ENCODE measurements at places on chromosomes 13 and 19.
A peak's percentile ranks its signal among the peaks of the same experiment; 100 is the strongest.

DNA sequence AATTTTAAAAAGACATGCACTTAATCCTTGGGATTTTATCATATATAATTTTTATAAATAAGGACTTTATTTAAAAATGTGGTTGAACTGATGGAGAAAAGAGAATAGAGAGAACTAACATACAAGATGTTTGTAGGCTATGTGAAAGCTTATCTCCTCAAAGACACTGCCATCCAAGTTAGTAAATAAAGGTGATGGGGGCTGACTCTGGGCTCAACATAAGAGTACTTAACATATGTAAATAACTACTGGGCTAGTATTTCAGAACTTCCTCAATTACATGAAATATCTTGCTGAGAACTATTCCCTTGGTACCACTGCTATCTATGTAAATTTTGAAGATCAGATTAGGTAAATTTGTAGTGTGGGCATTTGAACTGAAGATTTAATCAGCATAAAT, 1017.3 kb upstream of the PCDH20 start:
- DNase-seq = no peak

- no peak for DNase-seq
These were observed 17.9 kb downstream of the COG3 start for GRCh38 chr13:45482571-45483173.

GRCh38 chr19:43545276-43545675, 12.3 kb downstream of the ZNF575 start:
- DNase-seq = peak; percentile 16

- DNase-seq = no peak
These were observed 15.7 kb upstream of the SUPT20H start for GRCh38 chr13:37075164-37075563.

DNA sequence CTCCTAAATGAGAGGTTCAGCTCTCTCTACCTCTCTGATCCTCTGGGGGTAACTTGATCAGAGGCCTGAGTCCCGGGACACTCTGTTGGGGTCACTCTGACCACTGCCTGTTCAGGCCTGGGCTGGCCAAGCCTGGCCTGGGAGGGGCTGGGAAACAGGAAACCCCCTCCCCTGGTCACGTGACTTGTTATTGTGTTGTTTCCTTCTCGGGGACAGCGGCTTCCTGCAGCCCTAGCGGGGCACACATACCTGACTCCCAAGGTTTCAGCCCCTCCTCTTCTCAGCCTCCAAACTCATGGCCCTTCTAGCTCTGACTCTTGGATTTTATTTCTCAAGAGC, at the start of gene USHBP1:
USHBP1 (minus strand) TSS at position 105 of the 339 bp plus-strand sequence. CDS start 446 bp downstream, outside the sequence.
- DNase-seq = no peak

- DNase-seq = no peak
These were observed 420.6 kb downstream of the DCT start for GRCh38 chr13:94058821-94059360.

- DNase-seq = no peak
These were observed 15.1 kb upstream of the POSTN start for GRCh38 chr13:37613638-37614037.

DNA sequence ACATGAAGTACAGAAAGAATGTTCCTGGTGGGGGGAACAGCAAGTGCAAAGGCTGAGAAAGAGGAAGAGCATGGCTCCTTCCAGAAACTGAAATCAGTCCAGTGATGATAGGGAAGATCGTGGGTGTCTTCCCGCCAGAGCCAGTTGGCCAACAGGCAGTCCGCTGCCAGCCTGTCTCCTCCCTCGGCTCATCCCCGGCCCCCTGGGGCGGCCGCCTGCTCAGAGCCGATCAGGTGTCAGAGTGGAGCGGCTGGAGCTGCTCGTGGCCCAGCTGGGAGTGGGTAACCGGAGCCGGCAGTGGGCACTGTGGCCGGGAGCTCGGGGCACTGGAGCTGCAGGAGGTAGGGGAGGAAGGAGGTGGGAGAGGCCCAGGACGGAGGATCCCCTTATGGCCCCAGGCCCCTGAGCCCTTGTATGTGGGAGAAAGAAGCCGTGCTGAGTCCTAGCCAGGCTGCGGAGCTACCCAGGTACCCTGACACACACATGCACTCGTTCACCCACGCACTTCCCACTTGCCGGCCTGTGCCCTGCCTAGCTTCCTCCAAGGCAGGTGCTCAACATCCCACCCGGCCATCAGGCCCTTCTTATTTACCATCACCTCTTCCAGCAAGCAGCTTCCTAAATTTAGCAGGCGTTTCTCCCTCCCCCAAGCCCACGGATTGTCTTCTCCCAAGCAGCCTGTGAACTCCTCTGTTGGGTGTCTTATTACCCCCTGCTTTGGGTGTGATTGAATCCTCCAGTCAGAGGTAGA, 1.7 kb downstream of the ANKRD24 start:
- no peak for DNase-seq

GRCh38 chr19:12773571-12773970, 1.8 kb downstream of the HOOK2 start:
- no peak for DNase-seq
